ENCODE measurements at places on chromosomes 1 and 21.

DNA sequence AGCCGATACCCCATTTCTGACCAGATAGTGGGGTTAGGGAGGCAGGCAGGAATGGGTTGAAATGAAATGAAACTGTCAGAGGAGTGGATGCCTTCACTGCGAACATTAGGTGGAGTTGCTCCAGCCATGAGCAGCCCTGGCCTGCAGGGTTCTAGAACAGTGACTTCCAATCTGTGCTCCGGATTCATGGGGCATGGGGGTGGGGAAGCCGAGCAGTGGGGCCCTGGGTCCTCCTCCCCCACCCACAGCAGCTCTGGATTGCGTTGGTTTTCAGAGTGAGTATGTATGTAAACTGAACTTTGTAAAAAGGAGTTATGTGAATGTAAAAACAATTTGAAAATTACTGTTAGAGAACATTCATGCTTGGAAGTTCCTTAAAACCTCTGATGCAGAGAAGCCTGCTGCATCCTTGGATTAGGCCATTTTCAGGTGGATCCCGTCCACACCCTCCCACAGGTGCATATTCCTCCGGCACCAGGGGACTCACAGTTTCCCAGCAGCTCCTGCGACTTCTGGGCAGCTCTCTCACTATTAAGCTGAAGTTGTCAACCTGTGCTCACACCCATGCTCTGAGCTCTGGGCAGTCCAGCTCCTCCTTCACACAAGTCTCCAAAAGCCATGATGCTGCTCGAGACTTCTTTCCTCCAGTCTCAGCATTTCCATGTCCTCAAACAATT, 54.4 kb upstream of the EDN2 start:
- no peak for DNase-seq

- no peak for DNase-seq
These were observed 42.1 kb upstream of the CFHR3 start for GRCh38 chr1:196732526-196732925.

- no peak for DNase-seq
These were observed 15.2 kb upstream of the LMX1A start for GRCh38 chr1:165371588-165372225.

GRCh38 chr1:230709619-230710542, 4.0 kb downstream of the AGT start:
- no peak for DNase-seq

Measured in COLO829 (cell line).